Iris pigment epithelial cell (primary cell): ENCODE measurements at places on chromosomes 7 and 10.

GRCh38 chr10:93516006-93516380, 19.6 kb downstream of the CEP55 start:
- DNase-seq = peak; percentile 64

GRCh38 chr7:91064938-91065337, 199.3 kb upstream of the FZD1 start:
- peak; percentile 23 for DNase-seq

DNA sequence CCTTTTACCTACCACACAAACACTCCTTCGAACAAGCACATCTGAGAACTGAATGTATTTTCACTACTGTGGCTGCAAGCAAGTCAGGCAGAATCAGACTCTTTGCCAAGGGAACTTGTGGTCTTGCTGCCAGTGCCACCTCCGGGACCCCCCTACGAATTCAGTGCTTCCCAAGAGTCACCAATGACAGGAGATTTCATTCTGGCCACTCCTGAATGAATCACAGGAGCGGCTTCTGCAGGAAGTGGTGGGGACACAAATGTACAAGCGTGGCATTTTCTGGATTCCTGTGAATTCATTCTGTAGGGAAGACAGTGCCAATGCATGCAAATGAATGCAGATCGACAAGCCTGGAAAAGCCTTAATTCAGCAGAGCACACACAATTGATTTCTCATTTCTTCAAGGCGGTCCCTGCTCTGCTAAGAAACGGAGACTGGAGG, 161.2 kb downstream of the CAMK1D start:
- DNase-seq = no peak

DNA sequence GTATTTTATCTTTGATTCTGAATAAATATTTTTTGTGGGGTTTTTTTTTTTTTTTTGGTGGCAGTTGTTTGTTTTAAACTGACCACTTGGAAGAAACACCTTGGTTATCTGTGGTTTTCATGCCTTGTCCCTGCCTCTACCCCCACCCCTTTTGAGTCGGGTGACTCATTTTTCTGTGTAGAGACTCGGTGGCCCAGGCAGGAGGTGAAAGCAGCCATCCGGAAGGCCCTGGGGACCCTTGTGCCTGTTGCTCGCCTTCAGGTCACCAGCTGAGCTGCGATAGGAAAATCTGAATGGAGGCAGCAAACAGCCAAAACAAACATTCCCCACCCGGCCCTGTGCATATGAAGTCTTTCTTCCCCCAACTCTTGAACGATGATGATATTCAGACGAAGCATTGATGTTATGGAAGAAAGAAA, 22.8 kb downstream of the CYP17A1 start:
- peak; percentile 63 for DNase-seq

GRCh38 chr10:91864744-91865143, 44.5 kb downstream of the FGFBP3 start:
- DNase-seq = peak; percentile 27

GRCh38 chr10:11742779-11743298, 657 bp downstream of the ECHDC3 start:
- no peak for DNase-seq
